Breast epithelium (tissue), 4 donors: ENCODE measurements at places on chromosomes 5 and 9. TPM values are rescaled to one million over a fixed set of nuclear protein-coding genes. Genes with fewer than 3 reads are reported as not detected.

- no peak for DNase-seq
- no peaks in the 10 kb centered on the region for H3K36me3 ChIP-seq
- peak overlapping the region; percentile 87 for H3K27ac ChIP-seq
- H3K4me3 ChIP-seq, result peak overlapping the region; percentile 95
These were observed 773 bp upstream of the AGGF1 start for GRCh38 chr5:77029376-77029885.

Gene SMU1
- 22.1 TPM for total RNA-seq

DNA sequence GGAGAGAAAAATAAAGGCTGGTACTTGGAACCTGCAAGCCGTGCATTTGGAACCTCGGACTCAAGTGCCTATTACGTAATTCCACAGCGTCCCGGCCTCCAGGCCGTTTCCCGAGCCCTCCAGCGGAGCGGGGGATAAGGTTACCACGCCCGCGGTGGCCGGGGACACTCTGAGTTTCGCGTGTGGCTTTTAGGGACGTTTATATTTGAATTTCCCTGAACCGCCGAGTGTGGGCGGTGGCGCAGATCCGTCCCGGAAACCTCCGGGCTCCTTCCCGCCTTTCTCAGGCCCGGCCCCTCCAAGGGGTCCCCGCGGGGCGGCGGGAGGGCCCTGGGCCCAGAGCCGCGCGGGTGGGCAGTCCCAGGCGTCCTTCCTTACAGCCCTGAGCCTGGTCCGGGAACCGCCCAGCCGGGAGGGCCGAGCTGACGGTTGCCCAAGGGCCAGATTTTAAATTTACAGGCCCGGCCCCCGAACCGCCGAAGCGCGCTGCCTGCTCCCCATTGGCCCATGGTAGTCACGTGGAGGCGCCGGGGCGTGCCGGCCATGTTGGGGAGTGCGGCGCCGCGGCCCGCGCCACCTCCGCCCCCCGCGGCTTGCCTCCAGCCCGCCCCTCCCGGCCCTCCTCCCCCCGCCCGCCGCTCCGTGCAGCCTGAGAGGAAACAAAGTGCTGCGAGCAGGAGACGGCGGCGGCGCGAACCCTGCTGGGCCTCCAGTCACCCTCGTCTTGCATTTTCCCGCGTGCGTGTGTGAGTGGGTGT, at the start of gene LMNB1:
LMNB1 (plus strand) TSS at position 638 of the 758 bp plus-strand sequence. CDS start 373 bp downstream, outside the sequence.
- H3K4me1 ChIP-seq, result no peaks in the 10 kb centered on the region
- DNase-seq, result peak; percentile 91
- H3K4me3 ChIP-seq, result peak within 1 kb of the TSS; percentile 96
- no peaks in the 10 kb centered on the region for H3K27me3 ChIP-seq
- H3K27ac ChIP-seq, result peak within 1 kb of the TSS; percentile 95

DNA sequence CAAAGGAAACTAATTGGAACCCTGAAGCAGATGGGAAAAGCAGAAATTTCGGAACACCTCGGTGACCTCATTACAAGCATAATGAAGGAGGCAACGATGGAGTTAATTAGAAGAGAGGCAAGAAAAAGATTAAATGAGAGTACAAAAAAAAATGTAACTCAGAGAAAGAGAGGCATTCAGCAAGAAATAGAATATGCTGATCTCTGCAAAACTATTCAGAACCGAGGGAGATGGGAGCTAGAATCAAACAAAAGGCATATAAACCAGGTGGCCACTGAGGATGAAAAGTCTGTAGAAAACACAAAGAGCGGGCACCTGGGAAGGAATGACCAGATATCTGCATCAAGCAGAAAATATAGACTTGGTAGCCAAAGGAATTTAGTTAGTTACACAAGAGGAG, 118.9 kb downstream of the CETN3 start:
- no peak overlapping the region for H3K27ac ChIP-seq
- no peak overlapping the region for H3K4me3 ChIP-seq

- no peak overlapping the region for H3K4me3 ChIP-seq
- DNase-seq, result no peak
- H3K4me1 ChIP-seq, result no peaks in the 10 kb centered on the region
These were observed 311.3 kb downstream of the ASTN2 start for GRCh38 chr9:117103438-117104110.

DNA sequence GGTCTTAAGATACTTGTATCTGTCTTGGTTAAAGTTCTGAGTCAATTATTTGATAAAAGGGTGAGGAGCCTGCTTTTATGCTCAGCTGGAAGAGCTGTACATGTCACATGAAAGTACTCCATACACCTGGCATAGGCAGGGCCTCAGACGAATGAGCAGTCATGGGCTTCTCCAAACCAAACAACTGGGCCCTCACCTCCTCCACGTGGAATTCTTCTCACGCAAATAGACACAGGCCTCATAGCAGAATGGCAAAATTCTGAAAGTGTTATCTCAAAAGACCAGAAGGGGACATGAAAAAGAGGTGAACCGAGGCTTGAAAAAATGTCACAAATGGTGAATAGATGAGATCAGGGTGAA, 48.6 kb downstream of the FAM240B start:
- H3K4me1 ChIP-seq, result no peaks in the 10 kb centered on the region
- H3K27me3 ChIP-seq, result no peaks in the 10 kb centered on the region
- H3K4me3 ChIP-seq, result no peak overlapping the region
- DNase-seq, result no peak
- H3K36me3 ChIP-seq, result no peaks in the 10 kb centered on the region
- H3K27ac ChIP-seq, result no peak overlapping the region

DNA sequence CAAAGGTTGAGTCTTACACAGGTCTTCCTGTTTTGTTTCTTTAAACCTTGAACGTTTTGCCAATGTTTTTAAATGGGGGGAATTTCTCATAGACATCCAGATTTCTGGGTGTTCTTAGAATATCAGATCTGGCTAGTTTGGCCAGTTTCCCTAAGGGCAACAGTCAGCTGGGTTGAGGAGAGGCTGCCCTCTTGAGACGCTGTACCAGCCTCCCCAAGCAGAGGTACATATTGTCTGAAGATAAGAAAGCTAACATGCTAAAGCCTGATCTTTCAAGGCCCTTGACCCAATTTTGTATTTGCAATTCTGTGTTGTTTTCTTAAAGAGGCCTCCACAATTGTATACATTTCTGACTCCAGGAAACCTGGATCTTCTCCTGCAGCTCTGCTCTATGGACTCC, 21.9 kb upstream of the SH3GL2 start:
- no peaks in the 10 kb centered on the region for H3K36me3 ChIP-seq
- H3K27me3 ChIP-seq, result no peaks in the 10 kb centered on the region
- no peak overlapping the region for H3K27ac ChIP-seq
- no peak for DNase-seq
